ENCODE measurements at places on chromosomes 3 and 15.

DNA sequence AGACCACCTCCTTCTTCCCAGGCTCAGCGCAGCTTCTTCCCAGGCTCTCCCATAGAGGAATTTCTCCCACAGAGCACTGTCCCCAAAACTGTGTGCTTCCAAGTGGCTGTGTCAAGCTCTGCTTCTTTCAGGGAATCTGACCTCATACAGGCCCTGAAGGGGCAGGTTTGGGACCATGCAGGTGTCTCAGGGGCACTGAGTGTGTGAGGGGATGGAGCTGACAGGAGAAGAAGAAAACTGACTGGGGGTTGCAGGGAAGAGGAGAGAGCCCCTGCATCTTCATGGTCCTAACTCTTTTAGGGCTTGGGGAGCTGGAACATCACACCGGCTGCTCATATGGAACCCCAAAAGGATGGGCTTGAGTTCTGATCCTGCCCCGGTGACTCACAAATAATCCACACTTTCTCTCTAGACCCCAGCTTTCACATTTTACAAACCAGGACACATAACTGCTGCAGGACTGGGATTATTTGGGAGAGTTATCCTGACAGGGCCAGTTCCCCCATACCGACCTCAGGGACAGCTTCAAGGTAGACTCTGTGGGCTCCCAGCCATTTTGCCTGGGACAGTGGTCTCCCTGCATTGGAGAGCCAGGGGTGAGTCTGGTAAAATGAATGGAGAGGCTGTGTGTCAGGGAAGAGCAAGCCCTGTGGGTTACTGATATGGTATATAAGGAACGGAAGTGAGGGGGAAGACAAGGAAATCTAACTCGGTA, 316.1 kb downstream of the TLE3 start:
- no peak for DNase-seq

GRCh38 chr15:57476533-57476975, 100.2 kb downstream of the CGNL1 start:
- DNase-seq, result no peak

GRCh38 chr3:62211675-62212429, 161.5 kb downstream of the FEZF2 start:
- no peak for DNase-seq

DNA sequence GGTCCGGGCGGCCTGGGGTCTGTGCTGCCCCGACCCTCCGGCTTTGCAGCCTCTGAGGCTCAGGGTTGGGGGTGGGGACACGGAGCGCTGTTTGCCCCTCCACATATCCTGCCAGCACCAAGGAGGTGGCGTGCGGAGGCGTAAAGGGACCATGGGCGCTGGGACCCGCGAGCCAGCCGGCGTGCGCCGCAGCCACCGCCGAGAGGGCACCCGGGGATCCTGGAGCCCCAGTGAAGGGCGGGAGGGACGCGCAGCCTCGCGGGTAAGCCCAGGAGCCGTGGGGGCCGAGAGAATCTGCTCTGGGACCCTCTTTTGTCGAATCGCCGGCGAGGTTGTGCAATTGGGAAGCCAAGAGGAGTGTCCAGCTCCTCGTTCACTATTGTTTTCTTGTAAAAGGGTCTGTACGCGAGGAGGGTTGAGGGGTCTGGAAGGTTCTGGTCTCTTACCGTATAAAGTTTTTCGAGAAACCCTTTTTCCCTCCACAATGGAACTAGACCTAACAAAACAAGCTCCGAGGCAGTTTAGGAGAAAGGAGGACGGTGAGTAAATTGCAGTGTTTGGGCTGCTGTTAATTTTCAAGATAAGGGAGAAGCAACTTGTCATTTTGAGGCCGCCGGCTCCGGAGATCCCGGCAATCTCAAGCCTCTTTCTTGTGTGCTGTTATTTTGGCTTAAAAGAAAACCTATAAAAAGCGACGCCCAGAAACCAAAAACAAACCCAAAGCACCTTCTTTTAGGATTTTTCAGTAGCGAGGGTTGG, 29.9 kb upstream of the ST3GAL6 start:
- peak; percentile 55 for DNase-seq

DNA sequence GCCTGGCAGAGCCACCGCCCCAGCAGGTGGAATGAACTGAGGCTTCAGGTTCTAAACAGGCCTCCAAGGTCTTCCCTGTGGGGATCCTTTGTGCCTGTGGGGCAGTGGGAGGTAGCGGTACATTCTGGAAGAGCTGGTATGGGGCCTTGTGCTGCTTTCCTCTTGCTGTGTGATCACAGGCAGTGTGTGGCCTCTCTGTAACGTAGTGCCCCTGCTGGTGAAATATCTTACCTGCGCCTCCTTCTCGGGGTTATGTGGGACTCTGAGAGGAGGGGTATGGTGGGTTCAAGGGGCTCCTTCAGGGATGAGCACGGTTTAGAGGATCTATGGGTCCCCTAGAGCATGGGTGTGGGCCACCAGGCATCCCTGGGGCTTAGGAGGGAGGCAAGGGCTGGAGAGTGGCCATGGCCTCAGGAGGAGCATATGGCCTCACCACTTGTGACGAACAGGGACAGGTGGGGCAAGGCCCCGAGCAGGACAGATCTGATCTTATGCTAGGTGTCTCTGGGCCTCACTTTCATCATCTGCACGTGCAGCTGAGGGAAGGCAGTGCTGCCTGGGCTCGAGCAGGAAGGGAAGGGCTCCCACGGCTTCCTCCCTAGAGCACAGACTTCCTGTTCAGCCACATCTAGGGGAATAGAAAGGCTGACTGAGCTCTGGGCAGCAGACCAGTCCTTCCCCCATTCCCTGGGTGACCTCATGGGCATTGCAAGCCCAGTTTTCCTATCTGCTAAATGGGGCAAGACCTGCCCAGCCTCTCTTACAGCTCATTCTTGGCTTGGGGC, 1.9 kb upstream of the ALS2CL start:
- DNase-seq, result peak; percentile 42

GRCh38 chr3:51610708-51611107, 60.3 kb upstream of the TEX264 start:
- no peak for DNase-seq

GRCh38 chr3:187211532-187212195, 14.4 kb downstream of the RTP1 start:
- no peak for DNase-seq

DNA sequence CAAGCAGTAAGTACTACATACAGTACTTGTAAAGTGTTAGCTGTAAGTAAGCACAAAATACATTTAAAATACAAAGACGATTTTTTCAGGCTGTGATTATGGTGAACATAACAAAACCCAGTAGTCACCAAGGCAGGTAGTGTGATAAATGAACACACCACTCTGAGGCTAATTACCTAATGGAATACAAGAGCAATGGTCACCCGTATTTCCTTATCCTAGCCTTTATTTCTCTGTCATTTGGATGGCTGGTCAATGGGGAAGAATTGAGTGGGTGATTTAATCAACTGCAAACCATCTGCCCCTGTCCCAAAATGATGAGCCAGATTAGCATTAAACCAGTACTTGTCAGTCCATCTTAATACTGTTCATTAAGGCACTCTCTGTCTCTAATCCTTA, 89.2 kb upstream of the CGNL1 start:
- peak; percentile 98 for DNase-seq

GRCh38 chr15:87873516-87873915, 383.0 kb downstream of the NTRK3 start:
- no peak for DNase-seq

DNA sequence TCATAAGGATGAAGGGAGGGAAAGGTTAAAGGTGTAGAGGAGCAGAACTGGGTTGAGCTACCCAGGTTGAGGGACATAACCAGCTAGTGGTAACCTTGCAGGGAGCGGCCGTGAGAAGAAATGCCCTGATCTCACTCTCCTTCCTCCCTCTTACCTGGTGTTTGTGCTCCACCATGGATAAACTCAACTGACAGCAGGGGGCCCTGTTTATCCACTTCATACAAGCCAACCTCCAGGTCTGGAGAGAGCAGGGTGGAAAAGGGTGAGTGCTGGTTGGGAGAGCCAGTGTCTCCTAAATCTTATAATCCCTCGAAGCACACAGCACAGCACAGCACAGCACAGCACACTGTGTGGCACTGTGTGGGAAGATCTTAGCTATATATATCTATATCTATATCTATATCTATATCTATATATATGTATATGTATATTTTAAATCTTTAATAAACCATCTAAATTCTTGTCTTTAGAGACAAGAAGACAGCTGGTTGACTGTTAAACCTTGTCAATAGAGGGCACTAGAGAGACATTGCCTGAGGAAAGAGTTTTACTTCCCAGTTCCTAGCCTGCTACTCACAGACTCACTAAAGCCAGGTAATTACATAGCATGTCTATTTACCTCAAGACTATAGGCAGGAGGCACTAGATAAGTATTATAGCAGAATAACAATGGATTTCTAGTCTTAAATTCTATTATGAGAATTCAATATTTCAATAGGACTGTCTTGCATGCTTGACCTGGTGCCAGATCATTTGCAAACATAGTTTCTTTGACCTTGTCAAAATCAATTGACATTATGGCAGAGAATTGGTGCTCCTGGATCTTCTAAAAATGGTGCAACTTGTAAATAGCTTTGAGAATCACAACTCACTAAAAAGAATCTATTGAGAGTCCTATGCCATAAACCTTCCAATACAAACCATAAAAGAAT, 21.7 kb upstream of the FMN1 start:
- DNase-seq, result peak; percentile 79

GRCh38 chr3:24405057-24405456, 89.6 kb downstream of the THRB start:
- DNase-seq, result no peak

DNA sequence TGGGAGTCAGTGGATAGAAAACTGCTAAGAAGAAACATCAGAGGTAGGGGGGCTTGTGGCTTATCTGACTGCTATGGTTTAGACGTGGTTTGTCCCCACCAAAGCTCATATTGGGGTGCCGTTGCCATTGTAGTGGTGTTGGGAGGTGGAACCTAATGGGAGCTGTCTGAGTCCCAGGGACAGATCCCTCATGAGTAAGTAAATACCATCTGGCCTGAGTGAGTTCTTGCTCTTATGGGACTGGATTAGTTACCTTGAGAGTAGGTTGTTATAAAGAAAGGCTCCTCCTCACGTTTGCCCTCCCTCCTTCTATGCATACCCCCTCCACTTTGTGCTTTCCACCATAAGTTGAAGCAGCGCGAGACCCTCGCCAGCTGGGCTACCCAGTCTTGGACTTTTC, 53.4 kb upstream of the VILL start:
- peak; percentile 47 for DNase-seq

DNA sequence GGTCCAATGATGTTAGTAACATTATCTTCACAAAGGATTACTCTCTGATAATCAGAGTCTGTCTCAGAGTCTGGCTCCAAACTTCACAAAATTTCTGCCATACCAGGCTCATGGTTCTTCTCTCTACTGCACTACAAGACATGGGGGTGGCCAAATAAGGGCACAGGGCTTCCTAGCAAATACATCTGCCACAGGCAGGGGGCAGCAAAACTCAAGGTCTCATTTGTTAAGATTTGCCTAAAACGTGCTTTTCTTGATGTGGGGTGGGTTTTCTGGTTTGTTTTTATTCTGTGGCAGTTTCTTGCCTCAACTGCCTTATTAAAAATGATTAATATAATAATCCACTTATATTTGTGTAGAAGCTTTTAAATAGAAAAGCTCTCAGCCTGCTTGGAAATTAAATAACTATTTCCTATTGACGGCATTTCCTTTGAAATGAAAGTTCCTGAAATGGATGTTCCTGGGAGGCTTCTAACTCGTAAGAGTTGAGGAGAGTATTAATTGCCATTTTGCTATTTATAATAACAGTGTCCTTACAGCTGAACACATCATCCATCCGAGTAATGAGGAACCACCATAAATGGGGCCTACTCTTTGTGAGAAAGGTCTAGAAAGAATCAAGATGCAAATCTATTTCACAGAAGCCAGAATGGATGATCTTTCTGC, 53.8 kb downstream of the SST start:
- peak; percentile 65 for DNase-seq

- no peak for DNase-seq
Measured at GRCh38 chr3:57699591-57699990, 6.7 kb upstream of the DENND6A start.

DNA sequence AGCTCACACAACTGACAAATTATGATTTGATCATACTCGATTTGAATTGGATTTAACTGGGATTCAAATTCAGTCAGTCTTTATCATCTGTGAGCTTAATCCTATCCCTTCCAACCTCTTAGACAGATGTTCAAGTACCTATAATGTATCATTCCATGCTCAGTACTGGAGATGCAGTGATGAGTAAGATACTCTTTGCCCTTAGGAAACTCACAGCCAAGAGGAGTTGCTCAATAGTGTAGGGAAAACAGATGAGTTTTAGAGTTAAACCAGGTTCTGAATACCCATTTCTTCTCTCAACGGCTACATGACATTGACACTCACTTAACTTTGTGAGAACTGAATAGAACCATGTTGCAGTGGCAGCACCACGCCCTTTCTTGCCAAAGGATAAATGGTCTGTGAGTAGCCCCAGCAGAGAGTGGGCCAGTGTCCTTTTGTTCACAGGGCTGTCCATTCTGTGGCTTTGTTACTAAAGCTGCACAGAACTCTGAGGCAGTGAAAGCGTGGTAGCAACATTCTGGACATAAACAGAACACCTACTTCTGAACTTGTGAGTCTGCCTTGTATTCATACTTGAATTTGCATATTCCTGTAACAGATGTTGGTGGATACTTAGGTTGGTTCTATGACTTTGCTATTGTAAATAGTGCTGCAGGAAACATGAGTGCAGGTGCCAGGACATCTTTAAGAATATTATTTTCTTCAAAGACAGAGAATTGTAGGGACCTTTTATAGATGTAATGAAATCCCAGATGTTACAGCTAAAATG, 91.6 kb downstream of the RASA2 start:
- DNase-seq, result peak; percentile 16

- DNase-seq, result no peak
Measured at GRCh38 chr3:4587061-4587837, 94.1 kb downstream of the ITPR1 start.

- no peak for DNase-seq
Measured at GRCh38 chr3:45486136-45486535, 97.8 kb downstream of the LARS2 start.

GRCh38 chr15:29470794-29471193, 201.2 kb upstream of the NSMCE3 start:
- no peak for DNase-seq

DNA sequence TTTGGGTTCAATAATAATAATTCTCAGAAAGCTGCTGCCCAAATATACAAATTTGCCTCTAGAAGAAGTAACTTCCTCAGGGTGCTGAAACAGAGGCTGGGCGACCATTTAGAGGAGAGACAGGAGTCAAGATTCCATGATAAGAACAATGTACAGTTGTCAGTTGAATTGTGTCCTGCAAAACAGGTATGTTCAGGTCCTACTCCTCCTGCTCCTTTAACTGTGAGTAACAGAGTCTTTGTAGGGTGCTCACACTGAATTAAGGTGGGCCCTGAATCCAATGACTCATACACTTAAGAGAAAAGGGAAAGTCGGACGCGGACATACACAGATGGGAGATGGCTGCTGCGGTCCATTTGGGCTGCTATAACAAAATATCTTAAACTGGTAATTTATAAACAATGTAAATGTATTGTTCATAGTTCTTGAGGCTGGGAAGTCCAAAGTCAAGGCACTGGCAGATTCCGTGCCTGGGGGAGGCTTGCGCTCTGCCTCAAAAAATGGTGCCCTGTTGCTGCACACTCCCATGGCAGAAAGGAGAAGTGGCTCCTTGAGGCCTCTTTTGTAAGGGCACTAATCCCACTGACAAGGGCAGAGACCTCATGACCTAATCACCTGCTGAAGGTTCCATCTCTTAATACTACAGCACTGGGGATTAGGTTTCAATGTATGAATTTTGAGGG, 55.1 kb downstream of the MB21D2 start:
- DNase-seq, result no peak

GRCh38 chr15:69871511-69872134, 226.1 kb downstream of the TLE3 start:
- DNase-seq, result no peak

GRCh38 chr3:127150513-127151250, 42.2 kb upstream of the PRR23E start:
- peak; percentile 69 for DNase-seq

GRCh38 chr3:146218880-146219866, 31.7 kb downstream of the PLSCR4 start:
- peak; percentile 59 for DNase-seq

Measured in NCI-H82 (cell line).